Activated CD4-positive, alpha-beta T cell treated with anti-CD3 and anti-CD28 coated beads, Interleukin-2, Interleukin-4, amounts not matched to agents 100 ng/mL and 50 ng/mL, durations not matched to agents 16 hours and 8 hours (primary cell): ENCODE measurements at places on chromosomes 13 and 19.

DNA sequence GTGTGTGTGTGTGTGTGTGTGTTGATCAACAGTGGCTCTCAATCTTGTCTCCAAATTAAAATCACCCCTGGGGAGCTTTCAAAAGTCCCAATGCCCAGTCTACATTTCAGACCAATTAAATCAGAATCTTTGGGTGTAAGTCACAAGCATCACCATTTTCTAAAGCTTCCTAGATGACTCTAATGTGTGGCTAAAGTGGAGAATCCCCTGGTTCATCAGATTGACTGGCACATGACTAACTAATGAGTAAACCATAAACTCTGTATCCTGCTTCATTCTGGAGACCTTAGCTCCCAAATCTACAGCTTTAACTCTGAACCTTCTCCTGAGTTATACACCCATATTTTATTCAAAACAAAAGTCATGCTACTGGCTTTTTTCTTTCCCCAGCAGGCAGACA is 131.3 kb downstream of the SUCLA2 start:
- DNase-seq, result no peak

DNA sequence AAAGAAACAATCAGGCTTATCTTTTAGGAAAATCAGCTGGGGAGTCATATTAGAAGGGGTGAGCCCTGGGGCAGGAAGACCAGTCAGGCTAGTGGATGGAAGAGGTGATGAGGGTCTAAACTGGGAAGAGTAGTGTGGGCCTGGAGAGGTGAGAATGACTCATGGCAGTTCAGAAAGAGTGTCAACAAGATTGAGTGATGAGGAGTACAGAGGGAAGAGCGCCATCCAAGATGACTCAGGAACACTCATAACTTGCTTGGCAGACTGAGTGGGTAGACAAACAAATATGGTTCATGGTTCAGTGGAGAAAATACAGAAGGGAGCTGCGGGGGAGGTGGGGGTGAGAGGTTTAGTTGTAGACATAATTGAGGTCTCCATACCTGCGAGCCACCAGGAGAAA is 17.3 kb upstream of the CLDN10 start:
- DNase-seq, result peak; percentile 9

DNA sequence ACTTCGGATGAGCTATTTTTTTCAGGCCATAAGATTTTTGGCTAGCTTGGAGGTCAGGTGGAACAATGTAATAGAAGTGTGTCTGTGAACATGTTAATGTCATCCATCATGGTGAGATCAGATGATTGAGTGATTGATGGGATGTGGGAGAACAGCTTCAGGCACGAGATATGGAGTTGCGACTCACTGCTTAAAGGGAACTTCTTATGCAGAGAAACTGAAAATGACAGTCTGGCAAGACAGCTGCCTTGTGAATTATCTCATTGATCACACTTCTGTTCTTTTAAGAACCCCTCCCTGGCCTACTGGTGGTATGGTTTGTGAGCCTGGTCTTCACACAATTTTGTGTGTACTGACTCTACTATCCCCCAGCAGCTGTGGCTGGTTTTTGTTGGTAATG is 96.0 kb downstream of the OLFM4 start:
- no peak for DNase-seq

DNA sequence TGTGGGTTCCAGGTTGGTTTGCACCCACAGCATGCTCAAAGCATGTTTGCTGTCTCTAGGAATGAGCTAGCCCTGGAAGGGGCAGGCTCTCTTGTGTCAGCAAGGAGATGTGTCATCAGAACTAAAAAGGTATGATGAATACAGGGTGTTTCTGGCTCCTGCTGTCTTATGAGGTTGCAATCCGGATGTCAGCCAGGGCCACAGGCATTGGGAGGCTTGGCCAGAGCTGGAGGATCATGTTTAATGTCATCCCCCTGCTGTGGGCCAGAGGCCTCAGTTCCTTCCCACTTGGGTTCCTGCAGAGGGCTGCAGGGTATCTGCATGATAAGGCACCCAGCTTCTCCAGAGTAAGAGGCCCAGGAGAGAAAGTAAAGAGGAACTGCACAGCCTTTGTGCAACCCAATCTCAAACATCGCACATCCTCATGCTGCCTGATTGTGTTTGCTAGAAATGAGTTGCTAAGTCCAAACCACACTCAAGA is 193.6 kb downstream of the COL4A1 start:
- DNase-seq, result no peak

GRCh38 chr19:47240996-47241918 is 10.3 kb upstream of the BBC3 start:
- peak; percentile 61 for DNase-seq

- DNase-seq, result no peak
Measured at GRCh38 chr19:7612282-7613274, 16.8 kb downstream of the XAB2 start.

GRCh38 chr13:34025746-34026145 is 207.8 kb downstream of the RFC3 start:
- no peak for DNase-seq

GRCh38 chr13:80408270-80408669 is 67.3 kb upstream of the SPRY2 start:
- DNase-seq, result no peak

DNA sequence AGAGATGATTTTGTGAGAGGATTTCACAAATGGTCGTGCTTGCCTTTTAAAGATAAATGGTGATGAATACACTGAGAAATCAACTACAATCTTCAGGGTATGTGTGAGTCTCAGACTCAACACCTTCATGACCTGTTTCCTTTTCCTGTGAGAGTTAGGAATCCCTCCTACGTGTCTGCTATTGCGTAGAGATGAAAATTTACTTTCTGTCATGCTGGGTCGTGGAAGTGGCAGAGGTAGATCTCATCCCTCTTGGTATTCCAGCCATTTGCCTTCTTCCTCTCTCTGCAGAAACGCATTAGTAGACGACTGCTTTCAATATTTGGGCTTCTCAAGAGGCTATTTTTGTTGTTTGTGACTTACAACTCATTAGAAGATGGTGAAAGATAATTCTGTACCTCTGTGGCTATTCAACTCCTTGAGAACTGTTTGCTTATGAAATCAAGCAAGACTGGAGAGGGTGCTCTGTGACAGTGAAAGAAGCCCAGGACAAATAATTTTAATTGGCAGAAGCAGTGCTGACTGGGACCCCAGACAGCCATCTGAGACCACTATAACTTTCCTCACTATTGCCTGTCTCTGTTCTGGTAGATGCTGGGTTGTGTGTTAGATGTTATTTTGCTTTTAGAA is 233.1 kb downstream of the LACC1 start:
- no peak for DNase-seq

DNA sequence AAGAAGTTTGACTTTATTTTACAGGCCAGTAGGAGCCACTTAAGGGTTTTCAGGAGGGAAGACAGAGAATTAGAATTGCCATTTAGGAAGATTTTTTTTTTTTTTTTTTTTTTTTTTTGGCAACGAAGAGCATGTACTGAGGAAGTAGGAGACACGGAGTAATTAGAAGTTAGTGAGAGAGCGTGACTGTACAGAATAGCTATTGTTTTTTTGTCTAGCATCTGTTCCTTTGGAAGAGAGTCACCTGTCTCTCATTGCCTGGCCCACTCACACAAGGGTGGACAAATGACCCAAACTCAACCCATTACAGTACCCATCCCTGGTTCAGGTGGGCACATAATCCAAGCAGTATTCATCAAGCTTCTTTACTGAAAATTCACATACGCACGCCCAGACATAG is 166.7 kb downstream of the LACC1 start:
- DNase-seq, result no peak

DNA sequence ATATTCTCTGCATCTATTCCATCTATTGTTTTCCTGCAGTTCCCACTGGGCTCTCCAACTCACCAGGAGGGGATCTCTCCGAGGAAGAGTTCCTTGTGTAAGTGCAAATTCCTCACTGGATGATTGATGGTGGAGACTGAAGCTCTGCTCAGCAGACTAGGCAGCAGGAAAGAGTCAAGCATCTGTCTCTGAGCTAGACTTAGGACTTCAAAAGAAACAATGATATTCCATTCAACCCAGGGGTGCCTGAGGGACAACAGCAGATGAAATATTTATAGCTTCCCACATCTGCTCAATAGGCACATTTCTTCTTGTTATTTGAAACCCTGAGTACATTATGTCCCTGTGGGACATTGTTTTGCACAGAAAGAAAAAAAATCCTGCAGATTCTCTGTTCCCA is at the start of the genes OR7A5 and OR7C1:
Gene OR7A5 (minus strand): TSS at position 175 of the 400 bp plus-strand sequence. CDS start 6,944 bp downstream, outside the sequence.
Gene OR7C1 (minus strand): TSS at position 175 of the 400 bp plus-strand sequence. CDS start 35,049 bp downstream, outside the sequence.
- DNase-seq, result no peak

DNA sequence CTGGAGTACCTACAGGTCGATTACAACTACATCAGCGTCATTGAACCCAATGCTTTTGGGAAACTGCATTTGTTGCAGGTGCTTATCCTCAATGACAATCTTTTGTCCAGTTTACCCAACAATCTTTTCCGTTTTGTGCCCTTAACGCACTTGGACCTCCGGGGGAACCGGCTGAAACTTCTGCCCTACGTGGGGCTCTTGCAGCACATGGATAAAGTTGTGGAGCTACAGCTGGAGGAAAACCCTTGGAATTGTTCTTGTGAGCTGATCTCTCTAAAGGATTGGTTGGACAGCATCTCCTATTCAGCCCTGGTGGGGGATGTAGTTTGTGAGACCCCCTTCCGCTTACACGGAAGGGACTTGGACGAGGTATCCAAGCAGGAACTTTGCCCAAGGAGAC is 4.7 kb downstream of the SLITRK5 start:
- DNase-seq, result no peak
